Stimulated activated CD8-positive, alpha-beta memory T cell treated with anti-CD3 and anti-CD28 coated beads, Interleukin-7, amount 100 ng/mL, for 1 hour (primary cell): ENCODE measurements at places on chromosomes 4 and X.

- no peak for DNase-seq
Observed at GRCh38 chrX:44003975-44004374, 30.8 kb upstream of the NDP start.

- no peak for DNase-seq
Observed at GRCh38 chrX:114462266-114462665, 121.6 kb upstream of the HTR2C start.

- no peak for DNase-seq
Observed at GRCh38 chr4:85370400-85371032, 104.4 kb upstream of the ARHGAP24 start.

DNA sequence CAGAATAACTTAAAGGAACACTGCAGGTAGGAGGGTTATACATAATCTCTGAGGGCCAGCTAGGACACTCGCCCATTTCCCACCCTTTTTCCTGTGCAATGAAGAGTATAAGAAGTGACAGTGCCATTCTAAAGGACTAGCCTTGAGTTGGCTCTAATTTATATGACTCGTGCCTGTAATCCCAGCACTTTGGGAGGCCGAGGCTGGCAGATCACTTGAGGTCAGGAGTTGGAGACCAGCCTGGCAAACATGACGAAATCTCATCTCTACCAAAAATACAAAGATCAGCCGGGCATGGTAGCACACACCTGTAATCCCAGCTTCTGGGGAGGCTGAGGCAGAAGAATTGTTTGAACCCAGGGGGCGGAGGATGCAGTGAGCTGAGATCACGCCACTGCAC is 4.4 kb downstream of the TBC1D1 start:
- DNase-seq, result no peak

- no peak for DNase-seq
Observed at GRCh38 chrX:5780821-5781220, 447.8 kb downstream of the NLGN4X start.

GRCh38 chr4:180418819-180419531 is 1824.2 kb upstream of the TENM3 start:
- DNase-seq, result no peak

- no peak for DNase-seq
Observed at GRCh38 chr4:148812101-148812500, 369.9 kb upstream of the NR3C2 start.

GRCh38 chr4:144174401-144175067 is 34.0 kb upstream of the GYPA start:
- no peak for DNase-seq

- DNase-seq, result no peak
Observed at GRCh38 chr4:73259571-73260090, 1.0 kb upstream of the ANKRD17 start.

GRCh38 chr4:123349421-123350190 is 47.0 kb upstream of the SPRY1 start:
- DNase-seq, result no peak

- DNase-seq, result no peak
Observed at GRCh38 chr4:52350926-52351325, 299.8 kb downstream of the SPATA18 start.

GRCh38 chrX:95435198-95435597 is 1249.4 kb upstream of the DIAPH2 start:
- DNase-seq, result no peak

- no peak for DNase-seq
Observed at GRCh38 chr4:17657090-17657489, 42.6 kb downstream of the MED28 start.

DNA sequence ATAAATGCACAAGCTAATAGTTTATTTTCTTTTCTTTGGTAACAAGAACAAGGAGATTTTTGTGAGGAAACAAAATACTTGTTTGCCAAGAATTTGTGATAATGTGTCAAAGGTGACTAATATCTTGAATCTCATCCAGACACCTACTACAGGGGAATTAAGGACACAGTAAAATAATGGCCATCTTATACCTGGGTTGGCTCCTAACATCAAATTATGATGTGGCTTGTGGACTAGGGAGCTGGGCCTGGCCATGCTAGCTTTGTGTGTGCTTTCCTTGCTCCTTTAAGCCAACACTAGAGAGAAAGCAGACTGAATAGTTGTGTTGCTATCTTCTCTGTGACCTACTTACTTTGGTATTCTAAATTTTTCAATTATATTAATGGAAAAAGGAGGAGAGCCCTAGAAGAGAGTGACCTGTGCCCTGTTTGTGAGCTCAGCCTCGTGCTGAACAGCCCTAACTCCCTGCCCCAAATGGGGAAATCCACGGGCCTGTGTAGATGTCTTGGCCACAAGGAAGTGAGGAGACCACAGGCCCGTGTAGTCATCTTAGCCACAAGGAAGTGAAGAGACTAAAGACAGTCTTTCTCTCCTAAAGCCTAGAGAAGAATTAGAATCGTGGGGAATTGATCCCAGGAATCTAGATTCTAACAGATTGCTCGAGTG is 23.3 kb downstream of the ARHGAP24 start:
- no peak for DNase-seq

DNA sequence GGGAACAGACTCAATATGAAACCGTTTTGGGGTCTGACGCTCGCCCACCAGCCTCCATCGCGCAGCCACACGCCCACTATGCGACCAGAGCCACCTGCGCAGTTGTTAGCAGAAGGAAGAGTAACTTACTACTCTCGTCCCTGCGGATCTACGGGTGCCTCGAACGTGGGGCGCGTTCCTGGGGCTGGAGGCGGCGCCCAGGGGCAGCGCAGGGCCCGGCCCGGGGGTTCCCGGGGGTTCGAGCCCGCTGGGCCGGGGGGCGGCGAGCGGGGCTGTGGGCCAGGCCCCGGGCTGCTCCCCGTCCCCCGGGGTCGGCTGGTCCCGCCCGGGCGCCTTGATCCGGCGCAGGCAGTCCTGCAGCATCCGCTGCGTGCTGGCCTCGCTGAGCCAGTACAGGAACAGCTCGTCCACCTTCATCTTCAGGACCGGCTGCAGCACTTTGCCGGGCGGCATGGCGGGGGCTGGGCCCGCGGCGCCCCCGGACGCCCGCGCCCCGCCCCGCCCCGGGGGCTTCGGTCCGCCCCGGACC is 404 bp downstream of the PPP2R3B start:
- DNase-seq, result no peak

DNA sequence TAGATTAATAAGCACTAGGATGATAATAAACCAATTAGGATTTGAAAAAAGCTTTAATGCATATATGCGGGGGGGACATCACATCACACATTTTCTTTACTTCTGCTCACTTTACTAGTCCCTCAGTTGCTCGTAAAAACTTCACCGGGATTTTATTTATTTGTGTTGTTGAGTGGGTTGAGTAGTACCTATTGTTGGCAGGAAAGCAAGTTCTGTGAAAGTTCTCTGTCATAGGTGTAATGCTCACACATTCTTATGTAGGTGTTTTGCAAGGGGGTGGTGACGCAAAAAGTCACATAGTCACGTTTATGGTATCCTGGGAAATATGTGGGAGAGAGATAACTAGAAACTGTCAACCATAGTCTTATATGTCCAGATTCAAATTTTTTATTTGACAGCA is 65.3 kb downstream of the PDLIM5 start:
- no peak for DNase-seq

DNA sequence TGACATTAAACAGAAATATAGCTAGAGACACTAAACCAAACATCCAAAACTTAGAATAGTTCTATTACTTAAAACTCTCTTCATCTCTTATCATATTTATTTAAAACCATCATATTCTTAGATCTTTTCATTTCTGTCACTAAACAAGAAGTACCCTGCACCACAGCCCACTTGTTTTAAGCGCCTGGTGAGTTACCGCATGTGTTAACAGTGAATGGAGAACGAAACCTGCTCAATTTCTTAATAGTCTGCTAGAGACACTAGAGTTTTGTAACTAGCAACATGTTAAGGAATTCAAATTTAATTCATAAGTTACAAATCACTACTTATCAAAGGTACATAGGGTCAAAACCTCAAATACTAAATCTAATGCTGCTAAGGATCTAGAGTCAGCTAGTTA is 111.5 kb downstream of the FBXW7 start:
- no peak for DNase-seq

- no peak for DNase-seq
Observed at GRCh38 chrX:49956313-49956712, 33.9 kb downstream of the CLCN5 start.

GRCh38 chr4:113433536-113434246 is 327.8 kb downstream of the CAMK2D start:
- no peak for DNase-seq

GRCh38 chrX:24201216-24201615 is 51.7 kb downstream of the ZFX start:
- no peak for DNase-seq

DNA sequence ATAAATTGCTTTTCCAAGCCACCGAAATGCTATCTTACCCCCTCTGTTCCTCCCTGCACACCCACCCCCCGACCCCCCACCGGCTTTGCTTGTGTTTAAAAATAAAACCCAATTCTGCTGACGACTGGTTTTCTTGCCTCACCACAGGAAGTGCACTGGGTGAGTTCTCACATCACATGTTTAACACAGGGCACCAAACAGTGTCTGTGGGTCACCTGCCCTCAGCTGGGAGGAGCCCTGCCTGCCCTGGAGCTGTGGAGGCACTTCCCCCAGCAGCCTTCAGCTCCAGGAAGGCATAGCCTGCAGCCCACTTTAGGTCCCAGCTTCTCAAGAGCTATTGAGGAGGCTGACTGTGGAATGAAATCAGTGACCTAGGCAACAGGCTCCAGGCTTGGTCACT is 8.8 kb downstream of the TMEM255A start:
- DNase-seq, result no peak

DNA sequence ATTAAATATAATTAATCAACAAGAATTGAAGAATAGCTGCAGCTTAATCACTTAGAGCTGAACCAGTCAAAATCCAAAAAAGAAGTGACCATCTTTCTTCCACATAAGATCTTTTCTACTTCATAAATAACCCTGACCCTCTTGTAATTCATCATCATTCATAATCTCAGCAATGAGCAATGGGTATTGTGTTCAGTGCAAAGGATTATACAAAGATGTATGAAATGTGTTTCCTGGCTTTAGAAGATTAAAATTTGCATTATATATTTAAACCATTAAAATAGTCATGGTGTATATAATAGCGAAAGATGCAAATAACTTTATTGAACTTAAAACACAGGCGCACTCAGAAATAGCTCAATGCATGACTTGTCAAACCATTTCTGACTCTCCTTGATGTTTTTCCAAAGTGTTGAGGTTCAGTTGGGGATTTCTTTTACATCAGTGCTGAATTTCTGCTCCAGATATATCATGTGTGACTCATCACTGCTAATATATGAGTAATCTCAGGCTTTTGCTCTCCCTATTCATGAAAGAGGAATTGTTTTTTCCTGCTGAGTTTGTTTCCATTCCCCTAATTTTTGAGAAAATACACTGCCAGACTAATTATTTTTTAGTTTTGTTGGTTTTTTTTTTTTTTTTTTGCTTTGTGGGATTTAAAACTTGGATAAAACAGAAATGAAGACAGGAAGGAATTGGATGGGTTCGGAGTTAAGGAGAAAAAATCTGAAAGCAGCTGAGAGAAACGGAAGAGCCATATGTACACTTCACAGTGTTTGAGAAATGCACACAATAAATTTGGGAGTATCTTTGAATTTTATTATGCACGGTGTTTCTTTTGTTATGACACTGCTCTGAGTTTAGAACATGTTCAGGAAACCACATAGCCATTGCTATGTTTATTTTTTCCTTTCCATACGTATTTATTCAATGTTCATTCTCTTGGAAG is 290.1 kb upstream of the PCDH7 start:
- DNase-seq, result no peak

- no peak for DNase-seq
Observed at GRCh38 chr4:3862640-3863420, 96.6 kb downstream of the ADRA2C start.

DNA sequence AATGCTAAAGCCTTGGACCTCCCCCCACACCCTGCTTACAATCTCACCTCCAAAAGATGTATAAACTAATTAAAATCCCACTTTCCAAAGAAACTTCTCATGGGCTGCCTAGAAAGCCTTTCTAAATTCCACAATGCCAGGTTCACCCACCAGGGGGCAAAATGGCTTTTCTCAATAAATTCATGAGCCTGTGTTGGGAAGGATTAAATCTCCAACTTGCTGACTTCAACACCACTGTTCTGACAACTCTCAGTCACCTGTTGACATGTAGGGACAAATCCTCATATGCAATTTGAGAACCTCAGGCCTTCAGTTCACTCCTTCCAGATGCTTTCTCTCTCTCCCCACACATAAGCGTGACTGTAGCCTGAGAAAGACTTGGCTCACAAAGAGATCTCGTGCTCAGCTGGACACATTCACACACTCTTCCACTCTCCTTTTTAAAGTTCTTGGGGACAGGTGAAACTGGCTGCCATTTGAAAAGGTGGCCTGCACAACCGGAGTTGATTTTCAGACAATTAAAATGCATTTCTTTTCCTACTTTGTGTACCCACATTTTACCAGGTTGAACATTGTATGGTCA is 88.6 kb upstream of the PRPS2 start:
- DNase-seq, result no peak

GRCh38 chr4:20844311-20844710 is 144.1 kb downstream of the PACRGL start:
- no peak for DNase-seq

DNA sequence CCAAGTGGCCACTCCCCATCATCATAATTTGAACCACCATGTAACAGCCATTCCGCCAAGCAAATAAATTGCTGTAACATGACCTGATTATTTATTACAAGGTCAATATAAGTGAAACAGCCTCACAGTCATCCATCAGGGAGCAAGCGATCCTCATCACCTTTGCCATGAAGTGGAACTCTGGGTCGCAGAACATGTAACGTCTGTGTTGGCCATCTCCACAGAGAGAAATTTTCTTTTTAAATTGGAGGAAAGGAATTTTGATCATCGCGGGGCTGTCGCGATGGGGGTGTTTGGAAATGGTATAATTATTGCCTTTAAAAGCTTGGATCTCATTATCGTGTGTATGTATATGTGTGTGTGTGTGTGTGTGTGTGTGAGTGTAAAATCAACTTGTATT is 90.2 kb downstream of the SHOX start:
- no peak for DNase-seq

GRCh38 chr4:127379499-127379898 is 253.3 kb upstream of the INTU start:
- DNase-seq, result no peak

DNA sequence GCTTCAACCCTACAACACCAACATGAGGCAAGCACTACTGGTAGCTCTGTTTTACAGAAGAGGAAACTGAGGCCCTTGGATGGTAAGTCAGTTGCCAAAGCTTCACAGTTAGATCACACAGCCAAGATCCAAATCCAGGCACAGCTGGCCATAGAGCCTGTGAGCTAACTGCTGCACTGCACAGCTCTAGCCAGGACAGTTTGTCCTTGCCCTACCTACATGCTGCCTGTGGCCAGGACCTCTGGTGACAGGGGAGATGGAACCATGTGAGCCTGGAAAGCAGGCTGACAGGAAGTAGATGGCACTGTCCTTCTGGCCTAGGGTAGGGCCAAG is 257.8 kb downstream of the FBXW7 start:
- no peak for DNase-seq

- DNase-seq, result no peak
Observed at GRCh38 chrX:16207634-16208033, 40.4 kb downstream of the MAGEB17 start.
